ENCODE measurements at places on chromosomes 7 and 10.
A peak's percentile ranks its signal among the peaks of the same experiment; 100 is the strongest.

DNA sequence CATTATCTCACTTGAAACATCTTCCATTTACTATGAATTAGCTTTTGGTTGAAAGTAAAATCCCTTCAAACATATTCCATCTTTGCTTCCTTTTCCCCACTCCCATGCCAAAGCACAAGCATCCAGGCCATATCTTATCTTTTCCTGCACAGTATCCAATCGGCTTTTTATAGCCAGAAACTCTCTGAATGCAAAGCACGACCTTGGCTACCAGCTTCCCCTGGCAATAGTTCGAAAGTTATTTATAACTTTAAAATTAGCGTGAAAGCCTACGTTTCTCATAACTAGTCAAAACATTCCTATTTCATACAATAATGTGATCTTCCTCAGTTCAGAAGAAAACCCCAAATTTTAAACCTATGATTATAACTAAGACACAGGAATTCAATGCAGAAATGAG, 440 bp downstream of the CTNNA3 start:
- DNase-seq = peak; percentile 1

GRCh38 chr7:2611401-2611800, 20.4 kb upstream of the TTYH3 start:
- DNase-seq = no peak

DNA sequence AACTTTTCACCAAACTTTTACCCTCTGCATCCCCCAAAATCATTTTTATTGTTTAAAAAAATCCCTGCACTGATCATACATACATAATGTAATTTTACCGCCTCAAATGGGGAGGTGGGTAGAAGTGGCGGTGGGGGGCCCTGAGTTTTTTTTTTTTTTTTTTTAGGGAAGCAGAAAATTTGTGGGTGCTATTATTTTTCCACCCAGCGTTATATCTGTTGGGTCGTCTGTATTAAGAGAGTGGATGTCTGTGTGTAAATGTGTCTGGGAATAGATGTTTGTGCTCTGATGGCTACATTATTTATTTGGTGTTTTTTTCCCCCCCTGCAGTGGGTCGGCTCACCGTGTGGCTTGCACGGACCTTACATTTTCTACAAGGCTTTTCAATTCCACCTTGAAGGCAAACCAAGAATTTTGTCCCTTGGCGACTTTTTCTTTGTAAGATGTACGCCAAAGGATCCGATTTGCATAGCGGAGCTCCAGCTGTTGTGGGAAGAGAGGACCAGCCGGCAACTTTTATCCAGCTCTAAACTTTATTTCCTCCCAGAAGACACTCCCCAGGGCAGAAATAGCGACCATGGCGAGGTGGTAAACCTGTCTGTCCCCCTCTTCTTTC, 438 bp downstream of the ARID5B start:
- DNase-seq = peak; percentile 54

DNA sequence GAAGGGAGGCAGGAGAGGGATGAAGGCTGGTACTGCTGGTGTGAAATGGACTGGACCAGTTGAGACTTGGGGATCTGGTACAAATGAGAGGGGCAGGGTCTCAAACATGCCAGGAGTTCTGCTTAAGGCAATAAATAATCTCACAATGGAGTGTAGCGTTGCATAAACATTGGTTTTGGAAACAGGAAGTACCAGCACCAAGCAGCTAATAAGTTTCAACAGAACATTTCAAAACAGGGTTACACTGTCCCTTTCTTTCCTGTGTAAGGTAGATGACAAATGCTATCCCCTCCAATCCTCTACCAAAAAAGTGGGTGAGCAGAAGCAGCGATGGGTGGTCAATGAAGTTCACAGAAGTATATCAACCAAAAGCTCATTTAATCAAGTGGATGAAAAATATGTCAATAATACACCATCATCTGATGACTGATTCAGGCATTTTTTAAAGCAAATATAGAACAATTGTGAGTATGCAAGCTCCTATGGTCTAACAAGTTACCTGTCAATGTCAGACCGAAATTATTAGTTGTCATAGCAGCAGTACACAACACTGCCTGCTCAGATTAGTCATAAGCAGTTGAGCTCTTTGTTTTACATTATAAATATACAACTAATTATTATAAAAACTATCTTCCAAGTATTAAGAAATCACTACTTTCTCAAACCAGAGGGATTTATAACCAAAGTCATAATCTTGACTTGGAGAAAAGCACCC, 220.0 kb downstream of the FAM107B start:
- no peak for DNase-seq

- DNase-seq = no peak
These were observed 195.4 kb downstream of the MGMT start for GRCh38 chr10:129662426-129662825.

GRCh38 chr10:103554488-103555324, 61.2 kb downstream of the NEURL1 start:
- peak; percentile 63 for DNase-seq

DNA sequence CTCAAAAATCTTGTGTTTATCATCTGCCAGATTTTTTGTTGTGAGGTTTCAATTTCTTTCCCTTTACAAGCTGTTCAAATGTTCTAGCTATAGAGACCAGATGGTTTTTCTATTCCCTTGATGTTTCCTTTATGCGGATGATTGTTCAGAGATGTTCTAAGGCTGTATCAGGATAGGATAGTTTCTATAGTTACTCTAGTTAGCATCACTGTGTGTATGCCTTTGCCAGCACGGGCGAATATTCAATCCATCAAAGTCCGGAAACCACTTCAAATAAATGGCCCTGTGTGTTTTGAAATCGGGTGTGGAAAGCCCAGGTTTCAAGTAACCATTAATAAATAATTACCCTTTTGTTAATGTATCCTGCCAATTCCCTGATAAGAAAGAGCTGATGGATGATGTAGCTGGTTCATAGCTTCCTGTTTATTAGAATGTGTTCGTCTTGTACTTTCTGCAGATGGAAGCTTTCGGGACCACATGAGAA, 149.8 kb upstream of the PRKCQ start:
- peak; percentile 91 for DNase-seq

- no peak for DNase-seq
These were observed 658.1 kb upstream of the MGMT start for GRCh38 chr10:128808921-128809440.

DNA sequence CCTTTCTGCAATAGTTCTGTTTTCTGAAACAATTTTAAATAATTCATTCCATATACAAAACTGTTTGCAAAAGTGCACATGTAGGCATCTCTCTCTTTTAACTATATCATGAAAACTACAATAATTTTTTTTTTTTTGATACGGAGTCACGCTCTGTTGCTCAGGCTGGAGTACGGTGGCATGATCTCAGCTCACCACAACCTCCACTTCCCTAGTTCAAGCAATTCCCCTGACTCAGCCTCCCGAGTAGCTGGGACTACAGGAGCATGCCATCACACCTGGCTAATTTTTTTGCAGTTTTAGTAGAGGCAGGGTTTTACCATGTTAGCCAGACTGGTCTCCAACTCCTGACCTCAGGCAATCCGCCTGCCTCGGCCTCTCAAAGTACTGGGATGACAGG, 44.0 kb upstream of the SEMA3A start:
- no peak for DNase-seq

- DNase-seq = no peak
These were observed 106.6 kb downstream of the GRID1 start for GRCh38 chr10:86259901-86260562.

GRCh38 chr10:86583983-86584382, 62.4 kb upstream of the WAPL start:
- no peak for DNase-seq

- DNase-seq = peak; percentile 1
These were observed 404.5 kb downstream of the ADRA2A start for GRCh38 chr10:111481261-111481826.

- no peak for DNase-seq
These were observed 3.8 kb downstream of the AHCYL2 start for GRCh38 chr7:129228633-129229032.

GRCh38 chr10:119318411-119319160, 111.2 kb downstream of the GRK5 start:
- DNase-seq = no peak

DNA sequence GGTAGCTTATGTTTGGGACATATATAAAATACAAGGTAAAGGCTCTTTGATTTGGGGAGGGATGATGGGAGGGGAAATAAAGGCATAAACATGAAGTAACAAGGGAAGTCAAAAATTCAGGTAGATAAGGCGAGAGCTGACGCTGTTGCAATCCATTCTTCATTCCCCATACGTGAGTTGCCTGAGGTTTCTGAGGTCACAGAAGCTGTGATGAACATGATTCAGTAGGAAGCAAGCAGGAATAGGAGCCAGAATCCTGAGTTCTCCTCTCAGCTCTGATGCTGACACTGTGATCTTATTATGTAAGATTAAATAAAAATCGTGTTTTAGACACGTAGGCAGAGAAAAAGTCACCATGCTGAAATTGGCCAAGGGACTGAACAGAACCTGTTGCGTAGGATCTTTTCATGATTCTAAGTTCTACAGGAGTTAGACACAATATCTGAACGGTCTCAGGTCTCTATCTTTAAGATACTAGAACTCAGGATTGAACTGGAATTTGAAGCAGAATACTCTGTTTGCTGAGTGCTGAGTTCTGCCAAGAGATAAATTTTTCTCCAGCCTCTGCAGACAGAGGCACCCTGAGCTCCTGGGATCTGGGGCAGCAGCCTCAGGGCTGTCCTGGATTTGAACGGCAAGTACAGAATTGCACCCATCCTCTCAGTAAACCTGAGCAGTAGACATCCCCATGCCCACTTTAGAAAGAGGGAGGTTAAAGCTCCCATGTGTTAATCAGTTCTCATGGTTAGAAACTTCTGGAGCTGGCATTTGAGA, 21.0 kb downstream of the KLF6 start:
- peak; percentile 80 for DNase-seq

DNA sequence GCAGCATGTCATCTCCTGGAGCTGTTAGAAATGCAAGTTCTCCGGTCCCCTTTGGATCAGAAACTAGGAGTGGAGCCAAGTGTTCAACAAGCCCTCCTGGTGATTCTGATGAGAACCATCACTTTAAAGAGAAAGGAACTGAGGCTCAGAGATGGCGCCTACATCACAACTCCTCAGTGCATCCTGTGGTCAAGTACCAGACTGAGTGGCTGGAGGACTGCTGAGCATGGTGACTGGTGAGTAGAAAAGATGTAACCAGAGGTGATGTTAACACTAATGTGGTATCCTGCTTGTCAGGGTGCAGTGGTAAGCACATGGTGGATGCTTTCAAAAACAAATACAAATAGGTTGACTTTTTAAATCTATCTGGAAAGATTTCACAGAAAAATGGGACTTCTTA, 3.5 kb upstream of the OIT3 start:
- no peak for DNase-seq

DNA sequence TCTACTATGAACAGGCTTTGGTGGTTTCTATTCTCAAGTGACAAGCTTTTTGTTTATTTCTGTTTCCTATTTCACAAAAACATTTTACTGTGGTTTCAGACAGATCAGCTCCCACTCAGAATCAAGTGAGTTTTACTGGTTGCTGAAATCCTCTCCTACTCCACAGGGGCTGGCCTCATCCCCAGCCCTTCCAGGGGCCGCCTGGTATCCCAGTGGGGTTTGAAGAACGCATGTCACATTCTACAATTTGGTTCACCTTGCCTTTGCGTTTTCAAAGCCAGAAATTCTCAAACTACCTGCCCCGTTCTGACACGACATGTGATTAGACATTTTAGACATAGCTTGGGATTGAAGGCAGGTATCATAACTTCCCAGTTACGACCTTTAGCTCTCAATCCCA, 160.9 kb upstream of the AGK start:
- no peak for DNase-seq

- no peak for DNase-seq
These were observed 10.3 kb upstream of the WNT2 start for GRCh38 chr7:117333168-117333567.

DNA sequence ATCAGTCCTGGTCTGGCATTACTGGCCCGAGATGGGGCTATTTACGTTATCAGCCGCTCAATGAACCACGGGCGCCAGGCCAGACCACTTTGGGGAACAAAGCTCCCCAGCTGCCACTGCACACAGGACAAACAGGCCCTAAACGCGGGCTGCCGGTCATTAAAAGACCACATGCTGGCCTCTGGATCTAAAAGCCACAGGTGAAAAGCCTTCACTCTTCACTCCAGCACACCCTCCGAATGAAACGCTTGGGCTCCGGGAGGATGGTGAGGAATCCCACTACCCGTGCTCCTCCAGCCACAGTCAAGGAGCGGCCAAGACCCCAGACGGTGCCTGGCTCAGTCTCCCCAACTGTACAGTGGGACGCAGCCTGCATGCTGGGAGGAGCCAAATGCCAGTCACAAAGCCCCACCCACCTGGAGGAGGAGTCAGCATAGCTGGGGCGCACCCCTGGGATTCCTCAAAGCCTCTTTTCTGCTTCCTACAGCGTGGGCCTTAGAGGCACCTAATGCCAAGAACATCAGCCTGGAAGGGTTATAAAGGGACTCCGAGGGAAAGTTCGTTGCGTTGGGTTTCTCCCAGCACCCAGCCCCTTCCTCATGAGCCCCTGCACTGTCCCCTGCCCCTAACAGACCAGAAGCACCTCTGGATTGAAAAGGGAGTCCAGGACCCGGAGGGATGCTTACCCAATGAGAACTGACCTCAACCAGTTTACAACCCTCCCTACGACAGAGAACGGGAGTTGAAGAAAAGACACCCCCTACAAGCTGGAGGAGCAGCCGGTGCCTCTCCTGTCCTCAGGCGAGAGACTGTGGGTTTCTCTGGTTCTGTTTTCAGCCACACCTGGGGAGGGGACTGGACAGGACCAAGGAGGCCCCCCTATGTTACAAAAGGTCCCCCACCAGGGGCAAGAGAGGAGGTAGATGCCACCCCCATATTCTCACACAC, 4.7 kb downstream of the PDGFA start:
- no peak for DNase-seq

- DNase-seq = no peak
These were observed 542.1 kb upstream of the IGFBP3 start for GRCh38 chr7:46463170-46463569.

GRCh38 chr7:139479620-139480019, 3.9 kb downstream of the KLRG2 start:
- no peak for DNase-seq

DNA sequence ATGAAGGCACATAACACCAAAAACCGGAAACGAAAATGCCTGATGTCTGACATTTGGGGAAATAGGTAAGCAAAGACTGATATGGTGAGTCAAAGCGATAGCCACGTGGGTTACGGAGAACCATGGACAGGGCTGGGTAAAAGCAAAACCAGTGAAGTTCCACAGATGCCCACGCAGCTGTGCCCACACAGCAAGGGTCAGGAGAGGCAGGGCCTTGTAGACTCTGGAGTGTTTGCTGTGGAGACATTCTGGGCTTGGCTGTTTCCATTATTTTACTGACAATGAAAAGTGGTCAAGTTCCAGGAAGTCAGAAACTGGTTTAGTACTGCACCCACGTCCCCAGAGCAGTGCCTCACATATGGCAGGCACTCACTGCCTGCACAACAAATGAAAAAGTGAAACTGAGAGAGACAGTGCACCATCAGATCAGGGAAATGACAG, 148.7 kb downstream of the ZMYND11 start:
- DNase-seq = no peak
